ENCODE measurements at places on chromosomes 5 and 9.

- DNase-seq = no peak
These were observed 161.7 kb downstream of the GLIS3 start for GRCh38 chr9:4138180-4138579.

DNA sequence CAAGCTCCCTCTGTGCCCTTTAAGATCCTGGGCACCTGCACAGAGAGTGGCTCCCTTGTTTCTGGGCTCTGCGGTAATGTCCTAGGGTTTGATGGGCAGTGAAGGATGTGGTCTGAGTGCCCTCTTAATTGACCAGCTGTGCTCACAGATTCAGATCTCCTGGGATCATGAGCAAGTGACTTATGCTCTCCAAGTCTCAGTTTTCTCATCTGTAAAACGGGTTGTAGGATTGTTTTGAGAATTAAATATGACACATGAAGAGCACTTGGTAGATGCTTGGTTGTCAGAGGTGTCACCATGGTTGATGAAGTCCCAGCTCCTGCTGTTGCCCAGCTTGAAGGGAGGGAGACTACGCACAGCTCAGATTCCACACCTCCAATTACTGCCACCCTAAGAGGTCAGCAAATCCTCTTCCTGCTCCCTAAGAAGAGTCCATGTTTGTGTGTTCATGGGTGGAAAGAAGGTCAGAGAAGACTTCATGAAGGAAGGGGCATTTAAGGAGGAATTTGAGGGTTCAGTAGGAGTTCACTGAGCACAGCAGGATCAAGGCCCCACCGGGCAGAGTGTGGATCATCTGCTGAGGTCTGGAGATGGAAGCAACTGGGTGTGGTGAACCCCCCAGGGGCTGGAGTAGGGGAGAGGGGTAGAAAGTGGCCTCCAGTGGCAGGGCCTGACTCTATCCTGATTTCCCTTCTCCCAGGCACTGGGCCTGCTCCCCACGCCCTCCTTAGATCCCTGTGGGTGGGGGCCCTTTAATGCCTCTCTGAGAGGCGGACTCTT, 1.4 kb upstream of the PSD2 start:
- no peak for DNase-seq

DNA sequence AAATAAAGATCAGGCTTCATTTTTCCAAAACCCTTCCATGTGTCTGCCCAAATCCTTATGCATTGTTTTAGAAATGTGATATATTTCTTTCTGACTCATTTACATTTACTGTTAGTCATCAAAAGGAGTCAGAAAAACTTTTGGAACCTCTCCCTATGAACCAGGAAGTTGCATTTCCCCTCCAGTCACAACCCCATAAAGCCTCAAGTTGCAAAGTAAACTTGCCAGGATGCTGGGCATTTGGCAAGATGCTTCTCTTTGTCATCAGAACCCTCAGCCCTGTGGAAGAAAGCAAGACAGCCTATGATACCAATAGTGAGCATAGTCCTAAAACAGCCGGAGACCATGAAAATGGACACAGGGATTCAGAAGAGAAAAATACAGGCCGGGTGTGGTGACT, 84.2 kb downstream of the MUSK start:
- no peak for DNase-seq

DNA sequence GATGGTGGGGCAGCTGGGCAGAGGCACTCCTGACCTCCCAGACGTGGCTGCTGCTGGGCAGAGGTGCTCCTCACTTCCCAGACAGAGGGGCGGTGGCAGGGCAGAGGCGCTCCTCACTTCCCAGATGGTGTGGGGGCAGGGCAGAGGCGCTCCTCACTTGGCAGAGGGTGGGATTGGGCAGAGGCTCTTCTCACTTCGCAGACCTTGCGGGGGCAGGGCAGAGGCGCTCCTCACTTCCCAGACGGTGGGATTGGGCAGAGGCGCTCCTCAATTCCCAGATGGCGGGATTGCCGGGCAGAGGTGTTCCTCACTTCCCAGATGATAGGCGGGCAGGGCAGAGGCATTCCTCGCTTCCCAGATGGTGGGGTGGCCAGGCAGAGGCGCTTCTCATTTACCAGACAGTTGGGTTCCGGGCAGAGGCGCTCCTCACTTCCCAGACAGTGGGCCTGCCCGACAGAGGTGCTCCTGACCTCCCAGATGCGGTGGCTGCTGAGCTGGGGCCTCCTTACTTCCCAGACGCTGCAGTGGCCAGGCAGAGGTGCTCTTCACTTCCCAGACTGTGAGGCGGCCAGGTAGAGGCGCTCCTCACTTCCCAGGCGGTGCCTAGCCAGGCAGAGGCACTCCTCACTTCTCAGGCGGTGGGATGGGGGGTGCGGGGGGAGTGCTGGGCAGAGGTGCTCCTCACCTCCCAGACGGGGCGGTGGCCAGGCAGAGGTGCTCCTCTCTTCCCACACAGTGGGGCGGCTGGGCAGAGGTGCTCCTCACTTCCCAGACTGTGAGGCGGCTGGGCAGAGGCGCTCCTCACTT, 25.3 kb upstream of the SPATA31E1 start:
- no peak for DNase-seq

DNA sequence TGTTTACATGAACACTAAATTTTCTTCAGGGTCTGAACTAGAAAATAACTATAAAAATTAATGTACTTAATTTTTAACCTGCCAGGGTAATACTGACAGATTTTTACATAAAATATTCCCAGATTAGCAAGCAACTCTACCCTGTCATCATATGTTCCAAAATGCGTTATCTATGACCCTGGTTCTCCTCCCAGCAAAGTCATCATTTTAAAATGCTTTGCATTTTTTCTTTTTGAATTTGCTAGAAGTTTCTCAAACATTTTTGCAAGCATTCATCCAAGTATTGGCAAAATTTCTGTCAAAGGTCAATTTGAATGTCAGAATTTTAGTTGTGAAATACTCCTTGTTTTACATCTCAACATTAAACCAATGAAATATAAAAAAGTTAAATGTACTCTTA, 144.5 kb upstream of the FTMT start:
- DNase-seq = no peak

DNA sequence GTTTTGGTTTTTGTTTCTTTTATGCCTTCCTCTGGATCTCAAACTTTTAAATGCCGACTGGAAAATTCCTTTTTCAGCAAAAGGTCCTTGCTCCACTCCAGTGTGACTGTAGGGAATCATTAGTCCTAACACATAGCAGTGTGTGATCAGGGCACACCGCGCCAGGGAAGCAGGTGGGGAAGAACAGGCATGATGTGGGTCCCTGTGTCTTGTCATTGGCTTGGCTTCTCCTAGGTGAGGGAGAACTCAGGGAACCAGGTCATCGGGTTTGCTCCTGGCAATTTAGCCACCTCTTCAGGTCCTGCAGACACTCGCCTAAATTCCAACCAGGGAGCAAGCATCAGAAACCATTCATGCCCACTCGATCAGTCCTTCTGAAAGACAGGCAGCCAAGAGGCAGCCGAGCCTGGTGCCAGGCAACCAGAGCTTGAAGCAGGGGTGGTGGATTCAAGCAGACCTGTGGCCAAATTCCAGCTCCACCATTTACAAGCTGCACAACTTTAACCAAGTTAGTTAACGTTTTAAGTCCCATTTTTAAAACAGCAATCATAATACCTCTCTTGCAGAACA, 514.2 kb downstream of the BNC2 start:
- no peak for DNase-seq

- no peak for DNase-seq
These were observed 5.6 kb downstream of the AMBP start for GRCh38 chr9:114072184-114073140.

DNA sequence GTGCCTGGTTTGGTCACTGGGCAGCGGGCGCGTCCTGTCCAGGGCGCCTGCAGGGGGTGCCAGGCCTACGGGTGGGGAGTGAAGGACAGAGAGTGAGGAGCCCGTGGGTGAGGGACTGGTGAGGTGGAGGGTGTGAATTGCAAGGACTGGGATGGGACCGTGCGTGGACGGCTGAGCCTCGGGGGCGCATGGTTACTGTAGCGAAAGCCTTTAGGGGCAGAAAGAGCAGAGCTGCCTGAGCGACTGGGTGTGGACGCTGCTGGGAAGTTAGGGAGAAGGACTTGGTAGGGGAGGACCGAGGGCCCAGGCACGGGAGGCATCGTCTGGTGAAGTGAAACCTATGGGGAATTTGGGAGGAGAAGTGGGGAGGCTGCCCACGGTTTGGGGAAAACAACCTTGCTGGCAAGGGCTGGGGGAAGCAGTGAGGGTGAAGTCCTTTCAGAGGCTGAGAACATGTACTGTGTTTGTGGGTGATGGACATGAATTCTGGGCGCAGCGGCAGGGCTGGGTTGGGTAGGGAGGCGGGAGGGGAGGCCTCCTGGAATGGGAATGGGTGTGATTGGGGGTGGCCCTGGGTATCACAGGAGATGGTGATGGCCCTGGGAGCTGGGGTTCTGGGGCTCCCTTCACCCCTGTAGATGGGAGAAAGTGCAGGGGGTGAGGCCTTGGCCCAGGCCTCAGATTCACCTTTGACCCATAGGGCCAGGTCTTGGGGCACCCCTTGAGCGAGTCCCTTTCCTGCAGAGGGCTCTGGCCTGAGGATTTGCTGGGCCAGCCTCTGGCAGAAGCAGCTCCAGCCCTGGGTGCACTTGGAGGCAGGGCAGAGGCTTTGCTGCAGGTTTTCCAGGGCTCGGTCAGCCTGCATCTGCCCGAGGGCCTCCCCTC, 1.7 kb upstream of the TOR4A start:
- DNase-seq = no peak

- DNase-seq = no peak
These were observed 754.3 kb downstream of the TLE4 start for GRCh38 chr9:80326105-80326504.

DNA sequence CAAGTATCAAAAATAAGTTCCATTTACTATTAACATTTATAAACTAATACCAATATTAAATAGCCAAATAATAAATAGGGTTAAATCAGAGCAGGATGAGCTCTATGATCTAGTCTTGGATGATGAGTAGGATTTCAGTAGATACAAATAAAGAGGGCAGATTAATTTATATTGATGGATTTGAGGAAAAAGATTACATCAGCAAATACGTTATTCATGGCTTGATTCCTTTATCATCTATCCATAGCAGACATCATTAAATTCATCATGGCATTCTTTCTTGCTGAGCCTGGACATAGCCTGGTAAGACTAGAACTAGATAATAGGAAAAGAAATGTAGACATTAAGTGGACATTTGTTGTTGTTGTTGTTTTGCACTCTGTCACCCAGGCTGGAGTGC, 13.4 kb upstream of the MSMP start:
- DNase-seq = no peak

All from HEK293T (cell line).